ENCODE measurements at places on chromosomes 12 and 14. TPM values are rescaled to one million over a fixed set of nuclear protein-coding genes. Genes with fewer than 3 reads are reported as not detected.
A peak's percentile ranks its signal among the peaks of the same experiment; 100 is the strongest.

DNA sequence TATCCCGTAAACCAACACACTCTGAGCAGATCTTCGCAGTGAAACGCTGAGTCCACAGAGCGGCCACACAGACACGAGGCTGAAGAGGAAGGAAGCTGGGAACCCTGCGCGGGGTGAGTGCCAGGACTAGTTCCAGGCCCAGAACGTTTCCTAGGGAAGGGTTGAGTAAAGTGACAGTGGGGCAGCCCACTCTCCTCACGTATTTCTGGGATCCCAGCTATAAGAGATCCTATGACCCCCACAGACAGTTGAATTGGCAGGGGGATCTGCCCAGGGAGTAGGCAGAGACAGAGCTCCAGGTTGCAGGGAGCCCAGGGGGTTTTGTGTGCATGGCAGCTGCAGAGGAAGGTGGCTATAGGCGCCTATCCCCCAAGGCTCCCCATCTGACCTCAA is 51.1 kb downstream of the GTF2A1 start:
- peak; percentile 29 for DNase-seq

The DACT1 gene
- total RNA-seq = 39.9 TPM

- peak; percentile 73 for DNase-seq
Measured at GRCh38 chr12:127381043-127381668, 885.8 kb upstream of the TMEM132C start.

GRCh38 chr14:96039633-96040311 is 610 bp downstream of the C14orf132 start:
- peak; percentile 75 for DNase-seq

DNA sequence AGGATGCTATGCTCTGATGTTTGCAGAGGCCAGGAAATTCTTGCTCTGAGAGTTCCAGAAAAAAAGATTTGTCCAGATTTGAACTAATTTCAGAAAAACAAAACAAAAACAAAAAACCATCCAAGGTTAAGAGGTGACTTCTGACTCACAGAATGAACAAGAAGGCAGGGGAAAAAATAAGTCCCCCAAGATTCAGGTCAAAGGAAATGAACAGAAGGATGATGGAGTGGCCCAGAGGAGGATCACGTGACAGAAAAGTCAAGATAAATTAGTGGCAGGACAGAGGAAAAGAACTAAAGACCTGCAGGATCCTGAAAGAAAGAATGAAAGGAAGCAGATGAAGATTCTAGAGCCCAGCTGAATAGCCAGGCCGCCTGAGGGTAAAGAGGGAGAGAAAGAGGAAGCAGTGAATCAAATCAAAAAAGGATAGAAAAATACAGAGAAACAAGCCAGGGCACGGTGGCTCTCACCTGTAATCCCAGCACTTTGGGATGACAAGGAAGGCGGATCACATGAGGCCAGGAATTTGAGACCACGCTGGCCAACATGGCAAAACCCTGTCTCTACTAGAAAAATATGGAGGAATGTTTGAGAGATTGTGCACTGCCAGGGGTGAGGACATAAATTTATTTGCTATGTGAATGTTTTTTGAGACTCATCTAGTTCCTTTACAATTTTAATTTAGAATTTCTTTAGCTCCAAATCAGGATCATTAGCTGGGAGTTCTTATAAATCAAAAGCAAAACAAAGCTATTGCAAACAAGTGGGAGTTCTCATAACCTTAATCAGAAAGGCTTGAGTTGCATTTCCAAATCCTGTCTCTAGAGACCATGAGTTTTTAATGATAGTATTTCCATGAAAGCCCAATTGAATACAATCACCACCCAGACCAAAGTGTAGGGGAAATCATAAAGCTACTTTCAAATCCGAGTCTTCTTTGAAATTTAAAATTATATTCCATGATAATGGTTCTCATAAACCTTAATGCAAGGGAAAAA is 217.1 kb upstream of the PLEKHG7 start:
- DNase-seq = no peak

DNA sequence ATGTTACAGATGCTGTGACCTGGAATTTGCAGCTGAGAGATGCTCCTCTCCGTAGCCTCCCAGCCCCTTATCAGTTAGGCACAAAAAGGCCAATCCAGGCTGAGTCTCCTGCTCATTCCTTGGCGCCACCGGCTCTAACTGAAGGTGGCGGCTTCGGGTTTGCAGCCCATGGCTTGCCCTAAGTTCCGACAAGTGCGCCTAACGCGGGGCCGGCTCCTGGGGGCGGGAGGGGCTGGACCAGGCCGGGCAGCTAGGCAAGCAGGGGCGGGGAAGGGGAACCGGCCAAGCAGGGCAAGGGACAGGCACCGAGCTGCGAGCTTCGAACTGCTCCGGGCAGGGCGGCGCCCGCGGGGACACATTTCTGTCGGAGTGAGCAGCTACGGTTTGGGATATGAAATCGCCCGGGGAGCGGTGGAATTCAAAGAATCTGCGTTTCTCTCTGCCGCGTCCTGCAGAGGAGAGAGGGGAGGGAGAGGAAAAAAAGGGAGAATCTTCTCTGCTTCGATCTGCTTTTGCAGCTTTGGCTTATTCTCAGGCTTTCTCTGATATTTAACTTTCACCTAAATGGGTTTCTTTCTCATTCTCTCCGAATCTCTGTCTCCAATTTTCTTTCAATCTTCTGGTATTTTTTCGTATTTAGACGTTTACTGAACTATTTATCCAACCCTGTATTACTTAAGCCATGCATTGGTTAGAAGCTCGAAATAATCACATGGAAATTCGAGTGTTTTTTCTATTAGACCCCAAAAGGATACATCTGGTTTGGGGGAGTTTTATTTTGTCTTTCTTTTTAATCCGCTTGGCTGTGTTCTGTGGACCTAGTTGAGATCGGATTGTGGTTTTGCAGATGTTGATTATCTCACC is 1.6 kb upstream of the HOXC12 start:
- no peak for DNase-seq

- DNase-seq = no peak
Measured at GRCh38 chr12:67645601-67646000, 2.9 kb upstream of the DYRK2 start.

The KERA gene
- total RNA-seq = not detected

GRCh38 chr12:12456637-12457036 is 99.8 kb downstream of the BORCS5 start:
- no peak for DNase-seq

DNA sequence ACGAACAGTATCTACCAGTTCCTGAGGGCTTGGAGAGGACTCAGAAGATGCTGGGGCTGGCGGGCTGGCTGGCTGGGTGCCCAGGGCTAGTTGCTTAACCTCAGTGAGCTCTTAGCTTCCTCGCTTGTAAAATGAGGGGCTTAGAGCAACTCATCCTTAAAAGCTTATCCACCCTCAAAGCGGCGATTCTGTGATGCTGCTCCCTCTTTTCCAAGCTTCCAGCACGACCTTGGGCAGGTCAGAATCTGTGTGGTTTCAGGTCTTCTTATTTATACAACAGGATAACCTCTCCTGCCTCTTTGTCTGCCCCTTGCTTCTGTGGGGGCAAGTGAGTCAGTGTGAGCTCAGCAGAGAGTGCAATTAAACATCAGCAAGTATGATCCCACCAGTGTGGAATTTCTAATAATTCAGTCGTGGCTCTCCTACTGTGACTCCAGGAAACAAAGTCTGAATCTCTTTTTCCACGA is 281.8 kb downstream of the KSR2 start:
- no peak for DNase-seq

- no peak for DNase-seq
Measured at GRCh38 chr14:68094158-68094557, 274.6 kb downstream of the RAD51B start.

DNA sequence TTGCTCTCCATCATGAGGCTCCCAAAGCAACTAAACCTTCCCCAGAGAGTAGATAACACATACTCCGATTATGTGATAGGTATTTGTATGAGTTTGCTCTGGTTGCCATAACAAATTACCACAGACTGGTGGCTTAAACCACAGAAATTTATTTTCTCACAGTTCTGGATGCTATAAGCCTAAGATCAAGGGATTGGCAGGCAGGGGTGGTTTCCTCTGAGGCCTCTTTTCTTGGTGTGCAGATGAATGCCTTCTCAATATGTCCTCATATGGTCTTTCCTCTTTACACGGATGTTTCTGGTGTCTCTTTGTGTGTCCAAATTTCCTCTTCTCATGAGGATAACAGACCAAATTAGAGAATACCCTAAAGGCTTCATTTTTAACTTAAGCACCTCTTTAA is 285.8 kb upstream of the GRIP1 start:
- DNase-seq = no peak

GRCh38 chr14:90658541-90658967 is 157.7 kb downstream of the TTC7B start:
- no peak for DNase-seq

The PIK3C2G gene
- total RNA-seq = not detected

DNA sequence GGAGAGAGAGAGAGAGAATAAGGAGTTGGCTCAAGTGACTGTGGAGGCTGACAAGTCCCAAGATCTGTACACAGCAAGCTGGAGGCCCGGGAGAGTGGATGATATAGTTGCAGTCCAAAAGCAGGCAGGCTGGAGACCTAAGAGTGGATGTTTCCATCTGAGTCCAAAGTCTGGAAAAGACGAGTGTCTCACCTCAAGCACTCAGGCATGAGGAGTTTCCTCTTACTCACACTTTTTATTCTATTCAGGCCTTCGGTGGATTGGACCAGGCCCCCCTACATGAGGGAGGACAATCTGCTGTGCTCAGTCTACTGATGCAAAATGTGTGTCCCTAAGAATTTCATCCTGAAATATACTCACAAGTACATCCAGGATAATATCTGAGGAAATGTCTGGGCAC is 484.6 kb downstream of the VRK1 start:
- no peak for DNase-seq

DNA sequence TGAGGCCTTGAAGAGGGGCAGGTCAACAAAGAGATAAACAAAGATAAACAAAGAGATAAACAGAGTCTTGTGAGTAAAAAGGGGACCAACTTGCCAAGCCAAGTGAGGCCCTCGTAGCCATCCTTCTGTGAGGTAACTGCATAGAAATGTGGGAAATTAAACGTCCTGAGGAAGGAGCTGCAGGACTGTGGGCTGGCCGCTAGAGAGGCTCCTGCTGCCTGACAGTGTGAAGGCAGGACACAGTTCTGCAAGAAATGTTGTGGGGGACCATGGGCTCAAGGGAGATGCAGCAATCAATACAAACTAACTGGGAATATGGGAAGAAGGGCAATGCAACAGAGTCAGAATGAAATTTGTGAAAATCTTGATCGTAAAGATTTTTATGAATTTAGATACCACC is 91.9 kb downstream of the SLC8A3 start:
- peak; percentile 49 for DNase-seq

GRCh38 chr12:44848703-44849085 is 27.4 kb downstream of the NELL2 start:
- no peak for DNase-seq

DNA sequence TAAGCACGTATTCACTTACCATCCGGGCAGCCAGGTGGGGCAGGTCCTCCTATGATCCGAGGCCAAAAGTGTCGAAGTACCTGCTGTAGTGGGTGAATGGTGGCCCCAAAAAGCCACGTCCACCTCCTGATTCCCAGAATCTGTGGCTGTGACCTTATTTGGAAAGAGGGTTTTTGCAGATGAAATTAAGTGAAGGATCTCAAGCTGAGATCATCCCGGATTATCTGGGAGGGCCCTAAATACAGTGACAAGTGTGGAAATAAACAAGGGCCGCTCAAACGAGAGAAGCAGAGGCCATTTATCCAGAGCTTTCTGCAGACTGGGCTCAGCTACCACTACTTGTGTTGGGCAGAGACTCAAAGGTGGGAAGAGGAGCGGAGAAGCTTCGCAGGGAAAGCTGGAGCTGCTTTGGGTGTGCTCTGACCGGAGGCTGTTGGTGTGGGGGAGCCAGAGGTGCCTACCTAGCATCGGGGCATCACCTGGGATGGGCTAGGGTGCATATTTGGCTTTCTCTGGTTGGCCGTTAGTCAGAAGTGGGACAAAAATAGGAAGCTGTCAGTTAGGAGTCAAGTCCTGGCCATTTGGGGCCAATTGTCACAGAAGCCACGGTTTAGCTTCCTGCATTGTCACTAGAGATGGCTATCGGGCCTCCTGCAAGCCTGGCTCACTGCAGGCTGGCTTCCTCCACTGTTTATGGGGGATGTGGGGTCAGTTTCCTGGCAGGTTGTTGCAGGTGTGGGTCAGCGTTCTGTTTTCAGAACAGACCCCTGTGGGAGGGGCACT is 27.8 kb upstream of the DLK1 start:
- no peak for DNase-seq

GRCh38 chr14:88613552-88614010 is 50.7 kb downstream of the ZC3H14 start:
- DNase-seq = no peak

The LAG3 gene
- total RNA-seq = 7.3 TPM

- DNase-seq = no peak
Measured at GRCh38 chr12:46108721-46109120, 118.3 kb upstream of the SCAF11 start.

DNA sequence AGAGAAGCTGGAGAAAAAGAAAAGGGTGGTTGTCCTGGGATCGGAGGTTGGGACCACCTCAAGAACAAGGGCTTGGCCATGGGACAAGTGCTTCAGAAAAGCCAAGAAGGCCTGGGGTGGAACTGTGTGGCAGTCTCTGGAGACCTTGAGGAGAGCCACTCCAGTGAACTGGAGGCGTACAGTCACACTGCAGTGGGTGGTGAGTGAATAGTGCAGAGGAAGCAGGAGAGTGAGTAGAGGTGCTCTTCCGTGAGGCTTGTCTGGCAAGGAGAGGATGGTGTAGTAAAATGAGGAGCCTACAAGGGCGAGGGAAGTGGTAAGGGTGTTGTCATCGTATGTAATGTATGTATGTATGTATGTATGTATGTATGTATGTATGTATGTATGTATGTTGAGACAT is 20.9 kb downstream of the RASSF3 start:
- no peak for DNase-seq

DNA sequence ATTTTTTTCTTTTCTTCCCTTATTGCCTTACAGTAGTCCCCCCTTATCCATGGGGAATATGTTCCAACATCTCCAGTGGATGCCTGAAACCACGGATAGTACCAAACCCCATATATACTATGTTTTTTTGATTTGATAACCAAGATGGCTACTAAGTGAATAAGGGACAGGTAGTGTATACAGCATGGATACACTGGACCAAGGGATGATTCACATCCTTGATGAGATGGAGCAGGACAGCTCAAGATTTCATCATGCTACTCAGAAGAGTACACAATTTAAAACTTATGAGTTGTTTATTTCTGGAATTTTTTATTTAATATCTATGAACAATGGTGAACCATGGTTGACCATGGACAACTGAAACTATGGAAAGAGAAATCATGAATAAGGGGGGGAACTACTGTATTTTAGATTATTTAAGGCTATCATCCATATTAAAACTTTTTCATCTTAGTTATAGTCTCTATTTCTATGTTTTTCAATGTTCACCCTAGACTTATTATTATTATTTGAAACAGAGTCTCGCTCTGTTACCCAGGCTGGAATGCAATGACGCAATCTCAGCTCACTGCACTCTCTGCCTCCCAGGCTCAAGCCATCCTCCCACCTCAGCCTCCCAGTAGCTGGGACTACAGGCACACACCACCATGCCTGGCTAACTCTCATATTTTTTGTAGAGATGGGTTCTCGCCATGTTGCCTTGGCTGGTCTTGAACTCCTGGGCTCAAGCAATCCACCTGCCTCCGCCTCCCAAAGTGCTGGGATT is 188.0 kb upstream of the PELI2 start:
- DNase-seq = no peak

Data from glutamatergic neuron (in vitro differentiated cells).